ENCODE measurements at places on chromosomes 11 and 22.
A peak's percentile ranks its signal among the peaks of the same experiment; 100 is the strongest.

- no peak for DNase-seq
Measured at GRCh38 chr22:35131525-35132000, 65.6 kb downstream of the ISX start.

- no peak for DNase-seq
Measured at GRCh38 chr22:36797911-36798673, 18.7 kb downstream of the PVALB start.

DNA sequence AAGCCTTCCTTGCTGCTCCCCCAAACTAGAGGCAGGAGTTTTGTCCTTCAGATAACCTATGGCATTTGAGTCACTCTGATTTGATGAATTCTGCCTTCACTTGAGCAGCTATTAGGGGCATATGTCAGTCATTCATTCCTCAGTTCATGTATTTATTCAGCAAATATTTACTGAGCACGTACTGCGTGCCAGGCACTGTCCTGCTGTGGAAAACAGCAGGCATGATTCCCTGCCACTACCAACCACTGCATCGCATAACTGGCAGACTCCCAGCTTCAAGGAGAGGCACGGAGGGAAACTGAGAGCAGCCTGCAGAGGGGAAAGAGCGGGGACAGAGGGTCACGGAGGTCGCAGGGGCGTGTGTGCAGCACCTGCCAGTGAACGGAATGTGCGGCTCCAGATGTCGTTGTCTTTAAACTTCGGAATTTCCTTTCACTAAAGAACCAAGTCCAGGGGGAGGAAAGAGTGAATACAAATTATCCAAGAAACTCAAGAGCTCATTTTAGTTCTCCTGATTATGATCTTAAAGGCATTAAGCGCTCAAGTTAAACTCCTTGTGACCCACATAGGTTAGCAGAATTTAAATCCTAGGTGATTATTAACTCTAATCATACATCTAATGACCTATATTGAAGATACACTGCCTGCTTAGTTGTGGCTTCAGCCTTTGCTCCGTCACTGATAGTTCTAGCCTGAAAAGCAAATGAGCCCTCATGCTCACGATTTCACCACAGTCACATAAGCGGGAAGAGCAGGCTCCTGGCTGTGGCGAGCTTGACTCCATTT lies 12.6 kb downstream of the PPARA start:
- no peak for DNase-seq

- DNase-seq = no peak
Measured at GRCh38 chr11:83191986-83192385, 1.5 kb upstream of the ANKRD42 start.

- DNase-seq = no peak
Measured at GRCh38 chr11:71227058-71227659, 25.2 kb downstream of the SHANK2 start.

DNA sequence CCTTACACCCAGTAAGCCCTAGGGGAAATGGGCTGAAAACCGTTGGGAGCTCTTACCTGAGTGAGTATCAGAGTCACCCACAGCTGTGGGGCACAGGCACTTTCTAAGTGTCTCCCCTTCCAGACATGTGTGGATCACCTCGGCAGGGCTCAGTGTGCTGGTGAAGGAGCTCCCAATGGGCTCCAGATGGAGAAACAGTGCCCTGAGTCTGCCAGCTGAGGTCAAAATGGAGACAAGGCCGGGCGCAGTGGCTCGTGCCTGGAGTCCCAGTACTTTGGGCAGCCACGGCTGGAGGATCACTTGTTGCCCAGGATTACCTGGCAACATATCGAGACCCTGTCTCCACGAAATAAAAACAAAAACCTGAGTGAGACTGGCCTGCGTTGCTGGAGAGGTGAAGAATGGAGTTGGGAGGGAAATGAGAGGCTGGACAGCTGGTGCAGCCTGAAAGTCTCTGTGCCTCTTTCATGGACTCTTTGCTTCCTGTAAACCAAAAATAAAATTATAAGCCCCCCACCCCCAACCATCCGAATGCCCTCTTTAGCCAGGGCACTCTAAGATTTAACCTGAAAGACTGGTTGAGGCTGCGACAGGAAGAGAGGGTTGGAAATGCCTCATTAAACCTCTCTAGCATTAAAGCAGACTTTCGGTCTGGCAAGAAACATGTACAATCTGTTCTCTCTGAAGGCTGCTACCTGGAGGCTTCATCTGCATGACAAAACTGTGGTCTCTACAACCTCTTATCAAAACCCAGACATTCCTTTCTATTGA lies 111.8 kb downstream of the SNX19 start:
- DNase-seq = no peak

- DNase-seq = no peak
Measured at GRCh38 chr22:44127356-44127755, 53.4 kb upstream of the PARVG start.

GRCh38 chr11:8956860-8957259 lies 7.4 kb downstream of the TMEM9B start:
- DNase-seq = no peak

- DNase-seq = no peak
Measured at GRCh38 chr11:112179601-112180000, 4.3 kb downstream of the BCO2 start.

- DNase-seq = no peak
Measured at GRCh38 chr22:24685531-24686190, 82.7 kb downstream of the GGT1 start.

DNA sequence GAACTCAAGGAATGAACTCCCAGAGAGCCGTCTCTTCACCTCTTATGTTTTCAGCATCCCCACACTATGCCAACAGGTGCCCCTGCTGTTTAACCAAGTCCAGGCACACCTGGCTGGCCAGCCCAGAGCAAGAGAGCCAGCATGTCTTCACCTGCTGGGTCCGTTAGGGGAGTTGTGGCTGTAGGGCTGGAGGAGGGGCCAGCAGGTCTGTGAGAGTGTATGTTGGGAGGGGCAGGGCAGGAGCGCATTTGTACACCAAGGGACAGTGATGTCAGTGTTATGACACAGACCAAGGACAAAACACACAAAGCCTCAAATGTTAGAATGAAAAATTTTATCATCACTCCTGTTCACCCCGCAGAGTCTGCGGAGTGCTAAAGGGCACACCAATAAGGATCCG lies 5.8 kb downstream of the PATZ1 start:
- no peak for DNase-seq

- DNase-seq = no peak
Measured at GRCh38 chr11:29227811-29228210, 789.0 kb downstream of the KCNA4 start.

DNA sequence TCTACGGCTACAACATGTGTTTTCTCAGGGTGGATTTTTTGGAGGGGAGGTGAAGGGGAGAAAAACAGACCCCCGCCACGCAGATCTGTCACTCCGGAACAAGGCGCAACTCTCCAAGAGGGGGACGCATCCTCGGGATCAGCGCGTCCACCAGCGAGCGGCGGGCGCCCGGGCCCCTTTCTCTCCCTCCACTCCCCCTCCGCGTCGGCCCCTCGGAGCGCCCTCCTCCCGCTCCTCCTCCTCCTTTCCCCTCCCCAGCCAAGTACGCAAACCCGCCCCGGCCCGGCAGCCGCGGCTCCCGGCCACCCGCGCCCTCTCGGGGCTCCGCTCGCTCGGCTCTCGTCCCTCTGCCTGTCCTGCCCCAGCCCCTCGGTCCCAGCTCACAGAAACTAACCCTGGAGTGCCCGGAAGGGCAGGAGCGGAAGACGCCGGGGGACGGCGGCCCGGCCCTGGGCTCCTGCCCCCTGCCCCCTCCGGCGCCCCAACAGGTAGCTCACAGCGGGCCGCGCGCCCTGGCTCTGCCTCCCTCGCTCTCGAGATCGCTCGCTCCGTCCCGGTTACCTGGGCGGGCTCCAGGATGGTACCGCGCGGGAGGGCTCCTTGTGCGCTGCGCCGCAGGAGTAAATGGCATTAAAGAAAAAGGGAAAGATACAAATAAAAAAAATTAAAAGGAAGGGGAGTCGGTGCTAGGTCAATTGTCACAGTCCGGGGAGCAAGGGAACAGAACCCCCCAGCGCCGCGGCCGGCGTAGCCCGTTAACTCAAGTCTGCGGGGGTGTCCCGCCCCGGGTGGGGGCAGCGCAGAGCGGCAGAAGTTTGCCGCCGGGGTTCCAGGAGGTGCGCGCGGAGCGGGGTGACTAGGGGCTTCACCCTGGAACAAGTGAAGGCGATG lies 131.4 kb upstream of the C11orf58 start:
- no peak for DNase-seq

DNA sequence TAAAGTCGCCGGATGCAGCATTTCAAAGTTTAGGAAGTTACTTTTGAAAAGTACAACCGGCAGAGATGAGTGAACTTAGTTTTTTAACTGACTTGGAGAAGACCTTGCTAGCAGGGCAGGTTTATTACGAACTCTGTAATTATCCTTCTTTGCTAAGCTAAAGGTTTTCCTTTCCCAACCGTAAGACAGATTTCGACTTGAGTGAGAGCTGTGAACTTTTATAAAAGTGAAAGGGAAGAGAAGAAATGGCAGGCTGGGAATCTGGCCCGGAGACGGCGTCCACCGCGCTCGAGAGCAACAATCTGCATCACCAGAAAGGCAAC lies 659 bp upstream of the TEAD1 start:
- DNase-seq = no peak

DNA sequence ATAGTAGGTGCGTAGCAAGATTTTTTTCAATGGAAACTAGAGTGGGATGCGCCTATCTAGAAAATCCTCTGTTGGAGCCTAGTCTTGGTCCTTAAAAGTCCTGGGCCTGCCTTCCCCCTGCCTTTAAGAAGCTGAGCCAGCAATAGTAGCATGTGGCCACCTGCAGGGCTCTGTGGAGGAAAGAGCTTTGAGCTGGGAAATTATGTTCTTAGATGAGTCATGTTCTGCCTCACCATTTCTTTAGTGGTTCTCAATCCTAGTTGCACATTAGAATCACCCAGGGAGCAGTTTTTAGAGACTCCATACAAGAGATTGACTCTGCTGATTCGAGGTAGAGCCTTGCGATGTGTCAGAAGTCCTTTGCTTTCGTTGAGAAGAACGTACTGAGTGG lies 133.5 kb downstream of the COMMD9 start:
- DNase-seq = peak; percentile 67

GRCh38 chr22:39138357-39138997 lies 14.0 kb downstream of the CBX7 start:
- no peak for DNase-seq

DNA sequence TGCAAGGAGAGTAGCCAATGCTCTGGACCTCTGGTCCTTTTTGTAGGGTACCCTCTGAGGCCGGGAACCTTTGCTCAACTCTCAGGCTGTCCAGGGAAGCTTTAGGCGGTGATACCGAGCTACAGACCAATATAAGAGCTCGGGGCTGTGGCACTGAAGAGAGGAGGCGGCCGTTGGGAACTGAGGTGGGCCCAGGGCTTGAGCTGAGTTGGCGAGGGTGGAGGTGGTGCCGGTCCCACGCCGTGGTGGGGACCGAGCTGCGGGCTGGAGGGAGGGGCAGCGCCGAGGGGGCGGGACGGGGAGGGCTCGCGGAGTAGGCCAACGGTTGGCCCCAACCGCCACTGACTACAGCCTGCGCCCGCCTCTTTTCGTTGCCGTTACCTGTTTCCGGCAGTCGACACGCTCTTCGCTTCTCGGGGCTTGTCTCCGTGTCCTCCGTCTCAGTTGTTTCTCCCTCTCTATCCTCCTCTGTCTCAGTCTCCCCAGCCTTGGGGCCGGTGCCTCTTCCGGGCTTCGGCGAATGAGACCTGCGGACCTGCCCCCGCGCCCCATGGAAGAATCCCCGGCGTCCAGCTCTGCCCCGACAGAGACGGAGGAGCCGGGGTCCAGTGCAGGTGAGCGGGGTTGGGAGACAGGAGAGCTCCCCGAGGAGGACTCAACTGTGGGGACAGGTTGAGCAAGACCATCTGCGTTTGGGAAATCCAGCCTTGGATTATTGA lies at the start of gene NEU3:
TSS of gene NEU3 (plus strand) at position 393 of the 719 bp plus-strand sequence. CDS start at position 521, 128 bp downstream.
- DNase-seq = peak; percentile 91

DNA sequence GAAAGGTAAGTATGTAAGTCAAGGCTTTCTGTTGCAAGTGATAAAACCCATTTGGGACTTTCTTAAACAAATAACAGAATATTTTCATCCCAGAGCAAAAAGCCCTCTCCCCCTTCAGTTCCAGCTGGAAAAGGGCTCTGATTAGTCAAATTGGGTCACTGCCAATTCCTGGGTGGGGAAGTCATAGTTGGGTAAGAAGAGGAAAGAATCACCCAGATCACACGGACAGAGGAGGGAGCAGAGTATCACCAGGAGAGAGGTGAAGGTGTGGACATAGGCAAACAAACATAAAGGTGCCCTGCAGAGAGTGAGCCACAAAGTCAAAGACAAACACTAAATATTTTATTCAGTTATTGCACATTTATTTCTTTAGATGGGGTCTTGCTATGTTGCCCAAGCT lies 36.3 kb upstream of the SORL1 start:
- DNase-seq = no peak

DNA sequence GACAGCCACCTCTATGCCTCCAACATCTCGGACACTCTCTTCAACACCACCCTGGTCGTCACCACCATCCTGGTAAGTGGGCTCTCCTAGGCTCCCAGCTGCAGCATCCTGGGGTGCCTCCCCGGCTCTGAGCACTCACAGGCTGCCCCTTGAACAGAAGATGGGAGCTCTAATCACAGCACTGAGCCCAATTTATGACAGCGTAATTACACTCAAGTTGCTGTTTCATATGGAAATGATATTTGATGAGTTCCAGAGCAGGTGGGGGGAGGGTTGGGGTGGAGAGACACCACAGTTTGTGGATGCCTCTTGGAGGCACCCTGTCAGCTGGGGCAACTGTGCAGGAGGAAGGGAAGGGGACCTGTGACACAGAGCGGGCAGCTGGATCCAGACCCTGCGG lies 125.3 kb upstream of the TBCEL start:
- no peak for DNase-seq

GRCh38 chr11:27183672-27184457 lies 143.2 kb downstream of the BBOX1 start:
- no peak for DNase-seq

- no peak for DNase-seq
Measured at GRCh38 chr11:96863520-96863919, 473.7 kb downstream of the JRKL start.

- DNase-seq = peak; percentile 92
Measured at GRCh38 chr11:65555693-65556231, 2.4 kb downstream of the LTBP3 start.

GRCh38 chr11:128240546-128240945 lies 346.8 kb downstream of the ETS1 start:
- DNase-seq = no peak

- no peak for DNase-seq
Measured at GRCh38 chr22:19879992-19880785, 25.5 kb upstream of the GNB1L start.

GRCh38 chr22:36887162-36887561 lies 26.3 kb upstream of the CSF2RB start:
- no peak for DNase-seq

- DNase-seq = no peak
Measured at GRCh38 chr11:47950396-47950795, 30.0 kb upstream of the PTPRJ start.

DNA sequence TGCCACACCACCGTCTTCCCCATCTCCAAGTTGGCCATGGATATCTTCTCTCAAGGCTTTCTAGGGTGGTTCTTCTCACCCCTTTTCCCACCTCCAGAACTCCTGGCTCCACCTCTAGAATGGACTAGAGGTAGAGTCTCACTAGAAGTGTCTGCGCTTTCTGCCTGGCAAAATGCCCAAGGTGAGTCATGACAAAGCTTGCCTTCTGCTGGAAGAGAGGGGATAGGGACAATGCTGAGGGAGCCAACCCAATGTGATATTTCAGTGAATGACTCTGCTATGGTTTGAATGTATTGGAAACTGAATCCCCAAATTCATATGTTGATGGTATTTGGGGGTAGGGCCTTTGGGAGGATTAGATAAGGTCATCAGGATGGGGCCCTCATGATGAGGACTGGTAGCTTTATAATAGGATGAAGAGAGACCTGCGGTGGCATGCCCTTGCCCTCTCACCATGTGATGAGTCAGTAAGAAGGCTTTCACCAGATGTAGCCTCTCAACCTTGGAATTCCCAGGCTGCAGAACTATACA lies 4.1 kb upstream of the CD82 start:
- DNase-seq = no peak

- DNase-seq = no peak
Measured at GRCh38 chr11:94185416-94186084, 56.9 kb downstream of the PANX1 start.

Measured in H54 (cell line).